ENCODE measurements at places on chromosomes 1 and 21.

GRCh38 chr1:157304271-157304670 is 166.1 kb upstream of the ETV3 start:
- H3K27ac ChIP-seq = no peak overlapping the region
- H3K4me1 ChIP-seq = no peaks in the 10 kb centered on the region
- H3K27me3 ChIP-seq = no peaks in the 10 kb centered on the region

DNA sequence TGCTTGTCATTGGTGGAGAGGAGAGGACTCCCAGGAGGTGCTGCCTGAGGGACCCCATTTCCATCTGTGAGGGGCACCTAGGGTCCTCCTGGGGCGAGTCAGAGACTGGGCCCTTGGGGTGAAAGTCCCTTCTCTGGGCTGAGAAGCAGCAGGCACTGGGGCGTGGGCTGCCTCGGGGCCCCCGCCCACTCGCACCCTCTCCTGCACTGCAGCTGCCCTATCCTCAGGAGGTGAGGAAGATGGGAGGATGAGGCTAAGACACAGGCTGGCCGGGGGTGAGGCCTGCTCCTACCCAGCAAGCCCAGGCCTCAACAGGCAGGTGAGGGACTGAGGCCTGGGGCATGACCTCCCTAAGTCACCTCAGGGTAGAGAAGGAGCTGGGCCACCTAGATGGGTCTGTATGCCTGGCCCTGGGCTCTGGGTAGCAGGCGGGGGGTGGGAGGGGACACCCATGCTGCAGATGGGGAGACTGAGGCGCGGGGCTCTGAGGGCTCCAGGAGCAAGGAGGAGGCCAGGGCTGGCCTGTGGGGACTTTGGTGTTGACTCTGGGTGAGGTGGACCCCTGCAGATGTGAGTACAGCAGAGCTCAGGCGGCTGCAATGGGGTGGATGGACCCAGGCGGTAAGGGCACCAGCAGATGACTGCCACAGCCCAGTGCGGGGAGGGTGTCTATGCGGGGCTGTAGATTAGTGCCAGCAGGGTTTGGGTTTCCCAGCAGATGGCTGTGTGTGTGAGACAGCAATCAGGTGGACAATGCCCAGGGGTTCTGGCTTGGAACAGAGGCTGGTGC is 10.4 kb upstream of the ZNF669 start:
- no peaks in the 10 kb centered on the region for H3K27me3 ChIP-seq
- H3K36me3 ChIP-seq = no peaks in the 10 kb centered on the region
- no peak overlapping the region for H3K4me3 ChIP-seq
- H3K27ac ChIP-seq = no peak overlapping the region
- DNase-seq = no peak
- H3K4me1 ChIP-seq = no peaks in the 10 kb centered on the region

DNA sequence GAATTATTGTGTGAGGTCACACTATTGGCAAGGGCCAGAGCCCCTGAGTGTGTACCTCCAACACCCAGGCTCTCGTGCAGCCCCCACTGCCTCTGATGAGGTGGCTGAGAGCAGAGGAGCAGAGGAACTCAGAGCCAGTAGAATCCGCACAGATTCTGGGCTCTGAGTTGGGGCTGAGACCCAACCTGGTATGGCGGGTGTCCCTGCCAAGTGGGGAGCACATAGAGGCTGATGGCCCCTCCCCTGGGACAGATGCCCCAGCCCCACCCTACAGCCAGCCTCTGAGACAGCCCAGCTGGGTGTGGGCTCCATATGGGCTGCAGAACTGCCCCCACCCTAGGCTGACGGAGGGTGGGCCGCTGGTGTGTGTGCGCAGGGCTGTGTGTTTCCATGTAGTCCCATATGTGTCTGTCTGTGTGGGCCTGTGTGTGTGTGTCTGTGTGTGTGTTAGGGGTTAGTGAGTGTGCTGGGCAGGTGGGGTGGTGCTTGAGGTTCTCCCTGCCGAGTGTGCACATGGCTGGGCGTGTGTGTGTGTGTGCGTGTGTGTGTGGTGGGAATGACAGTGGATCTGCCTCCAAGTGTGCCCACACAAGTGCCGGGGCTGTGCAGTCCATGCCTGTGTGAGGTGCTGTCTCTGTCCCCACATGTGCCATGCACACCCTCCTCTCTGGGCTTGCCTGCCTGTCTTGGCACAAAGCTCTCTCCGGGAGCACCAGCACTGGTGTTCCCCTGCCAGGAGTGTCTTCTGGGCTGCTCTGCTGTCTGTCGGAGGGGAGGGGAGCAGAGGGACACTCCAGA is 24.4 kb downstream of the FOXO6 start:
- no peak overlapping the region for H3K4me3 ChIP-seq
- H3K27me3 ChIP-seq = peaks cover 46% of the 10 kb centered on the region
- no peak overlapping the region for H3K27ac ChIP-seq
- no peak for DNase-seq
- H3K36me3 ChIP-seq = no peaks in the 10 kb centered on the region

DNA sequence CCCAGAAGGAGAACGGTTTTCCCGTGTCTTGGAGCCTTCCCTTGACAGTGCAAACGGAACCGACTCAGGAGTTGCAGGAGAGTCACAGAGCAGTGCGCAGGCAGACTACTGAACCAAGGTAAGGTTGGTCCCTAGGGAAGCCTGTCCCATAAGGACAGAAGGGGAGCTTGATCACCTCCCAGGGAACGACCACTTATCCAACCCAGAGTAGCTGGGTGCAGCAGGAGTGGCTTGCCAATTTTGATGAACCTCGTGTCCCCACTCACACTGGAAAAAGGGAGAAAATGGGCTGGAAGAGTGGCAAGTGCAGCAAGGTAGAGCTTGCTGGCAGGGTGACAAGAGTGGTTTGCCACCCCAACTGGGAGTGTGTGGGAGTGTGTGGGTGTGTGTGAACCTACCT is 95.1 kb downstream of the LIPI start:
- no peaks in the 10 kb centered on the region for H3K27me3 ChIP-seq
- H3K4me1 ChIP-seq = no peaks in the 10 kb centered on the region
- no peak overlapping the region for H3K4me3 ChIP-seq
- H3K36me3 ChIP-seq = no peaks in the 10 kb centered on the region
- H3K27ac ChIP-seq = no peak overlapping the region

DNA sequence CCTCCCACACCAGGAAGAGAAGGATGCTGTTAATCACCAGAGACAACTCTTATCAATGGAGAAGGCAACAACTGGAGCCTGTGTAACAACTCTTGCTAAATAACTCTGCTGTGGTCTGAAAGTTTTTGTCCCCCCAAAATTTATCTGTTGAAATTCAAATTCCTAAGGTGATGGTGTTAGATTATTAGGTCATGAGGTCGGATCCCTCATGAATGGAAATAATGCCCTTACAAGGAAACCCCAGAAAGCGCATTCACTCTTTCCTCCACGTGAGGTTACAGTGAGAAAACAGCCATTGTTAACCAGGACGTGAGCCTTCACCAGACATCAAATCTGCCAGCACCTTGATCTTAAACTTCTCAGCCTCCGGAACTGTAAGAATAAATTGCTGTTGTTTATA is 141.9 kb upstream of the CXADR start:
- no peak overlapping the region for H3K27ac ChIP-seq
- DNase-seq = no peak
- H3K4me3 ChIP-seq = no peak overlapping the region
- H3K4me1 ChIP-seq = no peaks in the 10 kb centered on the region
- H3K36me3 ChIP-seq = no peaks in the 10 kb centered on the region

DNA sequence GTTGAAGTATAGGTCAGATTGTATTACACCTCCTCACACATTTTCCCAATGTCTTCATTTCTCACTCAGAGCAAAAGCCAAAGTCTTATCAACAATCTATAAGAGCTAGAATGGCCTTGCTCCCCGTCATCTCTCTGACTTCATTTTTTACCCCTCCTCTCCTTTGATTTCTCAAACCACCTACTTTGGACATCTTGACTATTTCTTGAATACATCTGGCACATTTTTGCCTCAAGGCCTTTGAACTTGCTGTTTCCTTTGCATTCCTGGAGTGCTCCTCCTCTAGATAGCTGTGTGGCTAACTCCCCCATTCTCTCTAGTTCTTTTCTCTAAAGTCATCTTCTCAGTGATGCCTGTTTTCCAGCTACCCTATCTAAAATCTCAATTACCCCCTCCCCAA is 7.2 kb upstream of the XCL2 start:
- H3K4me3 ChIP-seq = no peak overlapping the region
- H3K27ac ChIP-seq = no peak overlapping the region
- DNase-seq = peak; percentile 27
- H3K27me3 ChIP-seq = no peaks in the 10 kb centered on the region
- H3K4me1 ChIP-seq = no peaks in the 10 kb centered on the region
- no peaks in the 10 kb centered on the region for H3K36me3 ChIP-seq

Data from fibroblast of lung (primary cell).